ENCODE measurements at places on chromosomes 1 and 21. TPM values are rescaled to one million over a fixed set of nuclear protein-coding genes. Genes with fewer than 3 reads are reported as not detected.
A peak's percentile ranks its signal among the peaks of the same experiment; 100 is the strongest.

DNA sequence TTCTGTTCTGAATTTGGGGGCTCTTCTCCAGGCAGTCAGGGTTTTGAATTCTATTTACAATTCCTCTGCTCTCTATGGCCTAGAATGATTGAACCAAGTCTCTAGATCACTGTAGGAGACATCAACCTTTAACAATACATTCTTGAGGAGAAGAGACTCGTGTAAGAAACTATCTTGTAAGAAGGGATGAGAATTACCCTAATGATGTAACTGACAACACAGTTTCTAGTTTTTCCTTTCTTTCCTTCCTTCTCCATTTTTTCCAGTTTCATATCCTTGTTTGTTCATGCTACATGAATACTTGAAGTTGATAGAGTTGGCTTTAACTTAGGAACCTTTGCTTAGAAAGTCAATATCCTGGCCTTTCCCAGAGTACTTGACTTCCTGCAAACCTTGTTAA is 1.3 kb upstream of the ATP1A1 start:
- no peak for DNase-seq

Gene ASTN1
- total RNA-seq = not detected

DNA sequence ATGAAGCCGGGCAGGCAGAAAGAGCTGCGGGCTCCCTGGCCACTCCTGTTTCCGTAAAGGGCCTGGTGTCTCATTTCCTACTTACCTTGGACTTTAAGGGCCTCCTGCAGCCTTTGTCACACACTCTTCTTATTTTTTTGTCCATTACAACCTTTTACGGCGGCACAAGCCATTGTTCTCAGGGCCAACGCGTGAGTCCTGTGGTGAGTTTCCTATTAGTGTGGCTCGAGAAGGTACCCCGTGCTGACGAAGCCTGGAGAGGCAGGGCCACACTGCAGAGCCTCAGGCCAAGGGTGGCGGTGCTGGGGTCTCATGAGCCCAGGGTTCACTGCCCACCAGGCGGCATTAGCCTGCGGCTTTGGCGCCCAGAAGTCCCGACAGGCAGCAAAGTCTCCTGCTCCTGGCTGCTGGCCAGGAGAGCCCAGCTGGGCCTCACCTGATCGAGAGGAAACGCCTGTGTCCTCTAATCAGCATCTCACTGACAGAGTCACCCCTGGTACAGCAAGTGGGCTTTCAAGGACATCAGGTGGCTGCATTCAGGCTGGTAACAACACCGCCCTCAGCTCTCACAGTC is 62.0 kb downstream of the SIK1 start:
- DNase-seq = no peak

Gene RNF186
- total RNA-seq = not detected

DNA sequence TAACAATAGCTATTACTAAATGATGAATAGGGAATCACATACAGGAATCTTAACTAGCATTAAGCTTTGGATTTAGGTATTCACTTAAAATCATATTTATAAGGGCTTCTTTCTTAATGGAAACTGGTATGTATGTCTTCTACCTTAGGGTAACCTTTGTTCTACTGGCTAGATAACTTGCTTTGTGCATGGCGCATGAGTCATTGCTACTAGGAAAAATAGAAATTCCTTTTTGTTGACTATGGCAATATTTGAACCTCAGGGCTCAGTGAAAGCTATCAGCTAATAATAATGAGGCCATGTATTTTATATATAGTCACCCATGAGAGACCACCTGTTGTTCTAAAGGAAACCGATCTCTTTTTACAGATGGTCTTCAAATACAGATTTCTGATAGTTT is 72.5 kb downstream of the RPS6KC1 start:
- no peak for DNase-seq

Gene ALX3
- not detected for total RNA-seq

- DNase-seq = peak; percentile 47
Observed at GRCh38 chr1:11664336-11665065, 501 bp downstream of the FBXO6 start.

Gene TNFSF18
- total RNA-seq = not detected

GRCh38 chr1:27872802-27873551 is 633 bp downstream of the THEMIS2 start:
- no peak for DNase-seq

DNA sequence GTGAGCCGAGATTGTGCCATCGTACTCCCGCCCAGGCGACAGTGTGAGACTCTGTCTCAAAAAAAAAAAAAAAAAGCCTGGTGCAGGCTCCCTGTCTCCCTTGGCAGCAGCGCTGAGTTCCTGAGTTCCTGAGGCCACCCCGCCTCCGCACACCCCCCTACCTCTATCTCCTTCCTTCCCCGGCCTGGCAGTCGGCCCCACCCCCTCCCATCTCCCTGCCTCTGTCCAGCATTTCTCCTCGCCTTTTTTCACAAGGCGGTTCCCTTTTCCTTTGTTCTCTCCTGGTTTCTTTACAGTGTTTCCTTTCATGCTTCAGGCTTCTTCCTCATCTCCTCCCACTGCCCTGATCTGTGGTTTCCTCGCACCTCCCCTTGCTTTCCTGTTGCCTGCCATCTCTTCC is 2.7 kb downstream of the RORC start:
- DNase-seq = no peak

Gene LEFTY2
- not detected for total RNA-seq

GRCh38 chr1:43143441-43143888 is 28.6 kb downstream of the EBNA1BP2 start:
- DNase-seq = no peak

GRCh38 chr1:29349871-29350491 is 113.7 kb downstream of the PTPRU start:
- DNase-seq = no peak

Measured in naive thymus-derived CD4-positive, alpha-beta T cell (primary cell).